ENCODE measurements at places on chromosomes 3 and 15. TPM values are rescaled to one million over a fixed set of nuclear protein-coding genes. Genes with fewer than 3 reads are reported as not detected.

DNA sequence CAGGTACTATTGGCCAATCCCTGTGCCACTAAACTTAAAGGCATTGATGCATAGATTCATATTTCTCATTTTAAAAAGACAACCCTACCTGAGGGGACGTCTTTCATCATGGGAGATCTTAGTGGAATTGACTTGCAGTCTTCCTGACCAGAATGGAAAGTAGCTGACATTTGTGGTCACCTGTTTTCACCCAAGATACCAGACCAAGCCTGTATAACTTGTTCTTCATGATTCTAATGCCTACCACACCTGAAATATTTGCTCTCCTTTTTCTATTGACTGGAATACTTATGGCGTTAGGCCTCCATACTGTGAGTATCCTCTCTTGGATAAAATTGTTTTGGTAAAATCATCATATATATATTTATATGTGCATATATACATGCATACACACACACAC lies 54.7 kb upstream of the XCR1 start:
- no peak for DNase-seq

DNA sequence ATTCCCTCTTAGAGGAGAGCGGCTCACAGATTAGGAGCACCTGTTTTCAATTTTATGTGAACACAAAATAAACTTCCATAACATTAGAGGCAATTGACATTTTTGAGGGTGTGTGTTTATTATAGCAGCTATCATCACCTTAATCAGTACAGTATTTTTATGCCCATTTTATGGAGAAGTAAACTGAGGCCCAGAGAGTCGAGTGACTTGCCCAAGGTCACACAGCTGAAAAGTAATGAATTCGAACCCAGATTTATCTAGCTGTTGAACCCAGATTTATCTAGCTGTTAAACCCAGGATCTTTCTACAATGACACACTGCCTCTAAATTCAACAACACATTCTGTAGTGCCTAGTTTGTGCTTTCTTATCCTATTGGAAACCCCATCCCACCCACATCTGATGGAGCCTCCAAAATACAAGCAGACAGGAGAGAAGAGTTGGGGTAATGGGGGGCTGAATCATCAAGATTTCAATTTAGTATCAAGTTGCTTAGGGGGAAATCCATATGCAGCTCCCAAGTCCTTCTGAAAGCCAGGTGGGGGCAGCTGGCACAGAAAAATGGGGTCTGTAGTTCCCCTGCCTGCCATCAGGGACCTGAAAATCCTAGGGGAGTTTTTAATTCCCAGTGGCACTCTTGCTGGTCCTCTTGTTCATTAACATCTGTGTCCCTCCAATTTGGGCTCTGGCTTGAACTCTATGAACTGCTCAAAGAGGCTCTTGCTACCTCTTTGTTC lies 50.4 kb upstream of the TRA2B start:
- DNase-seq, result no peak

DNA sequence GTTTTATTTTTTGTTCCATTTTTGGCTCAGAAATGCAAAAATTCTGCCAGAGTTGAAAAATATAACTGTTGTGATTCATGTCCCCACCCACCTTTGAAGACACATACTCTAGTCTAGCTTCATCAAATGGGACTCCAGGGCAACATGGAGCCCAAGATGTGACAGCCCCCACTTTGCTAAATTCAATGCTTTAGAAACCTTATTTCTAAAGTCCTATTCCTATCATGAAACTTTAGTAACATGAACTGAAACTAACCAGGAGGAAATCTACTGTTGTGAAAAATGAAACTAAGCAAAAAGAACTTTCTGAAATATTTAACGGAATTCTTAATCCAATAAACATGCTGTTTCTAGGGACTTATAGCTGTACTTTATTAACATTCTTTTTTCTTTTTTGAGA lies 20.3 kb downstream of the UBP1 start:
- DNase-seq, result no peak

DNA sequence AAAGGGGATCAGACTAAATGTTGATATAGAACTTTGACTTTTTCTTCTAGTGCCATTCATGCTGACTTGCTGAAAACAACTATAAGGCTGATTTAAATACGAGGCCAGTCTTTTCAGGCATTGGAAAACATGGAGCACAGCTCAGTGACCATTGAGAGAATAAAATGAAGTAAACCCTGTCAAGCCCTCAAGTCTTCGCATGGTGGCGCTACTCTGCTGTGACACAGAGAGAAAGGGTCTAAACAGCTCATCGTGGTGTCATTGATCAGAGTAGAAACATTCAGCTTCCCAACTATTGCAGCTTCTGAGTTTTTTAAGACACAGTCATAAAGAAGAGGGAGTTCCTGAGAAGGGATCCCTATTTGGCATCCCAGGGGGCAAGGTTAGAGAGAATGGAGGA lies 716.2 kb downstream of the DIPK2A start:
- DNase-seq, result no peak

GRCh38 chr15:31387479-31388118 lies 61.0 kb downstream of the KLF13 start:
- DNase-seq, result no peak

GRCh38 chr3:14583548-14584091 lies 43.5 kb upstream of the GRIP2 start:
- no peak for DNase-seq

Gene IL5RA
- 1.5 TPM for total RNA-seq

GRCh38 chr3:196458063-196458462 lies 25.8 kb upstream of the UBXN7 start:
- DNase-seq, result no peak

DNA sequence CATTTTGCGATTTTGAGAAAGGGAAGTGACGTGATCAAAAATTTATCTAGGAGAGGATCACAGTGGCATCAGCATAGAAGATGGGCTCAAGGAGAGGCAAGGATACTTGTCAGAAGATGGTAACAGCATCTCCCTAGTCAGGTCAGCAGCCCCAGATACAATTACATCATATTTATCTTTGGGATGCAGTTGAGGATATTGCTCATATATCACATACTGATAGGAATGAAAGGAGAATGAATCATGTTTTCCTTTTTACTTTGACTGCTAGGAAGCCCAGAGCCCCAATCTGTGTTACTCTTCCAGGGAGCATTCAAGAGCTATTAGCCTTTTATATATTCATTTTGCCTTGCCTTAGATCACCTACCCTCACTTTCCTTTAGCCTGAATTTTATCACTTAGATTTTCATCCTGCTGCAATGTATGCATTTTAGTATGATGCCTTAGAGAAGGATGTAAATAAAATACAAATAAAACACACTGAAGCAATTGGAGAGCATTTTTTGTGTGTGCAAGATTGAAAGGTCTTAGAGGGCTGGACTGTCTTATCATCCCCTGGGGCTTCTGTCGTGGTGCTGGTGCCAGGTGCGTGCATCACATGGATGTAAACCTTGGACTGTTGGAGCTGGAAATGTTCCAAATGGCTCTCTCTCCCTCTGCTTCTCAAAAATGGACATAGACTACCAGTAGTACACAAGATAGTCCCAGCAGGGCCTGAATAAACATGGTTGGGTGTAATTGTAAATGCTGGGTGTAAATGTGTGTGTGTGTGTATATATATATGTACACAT lies 40.3 kb downstream of the CORO2B start:
- no peak for DNase-seq

DNA sequence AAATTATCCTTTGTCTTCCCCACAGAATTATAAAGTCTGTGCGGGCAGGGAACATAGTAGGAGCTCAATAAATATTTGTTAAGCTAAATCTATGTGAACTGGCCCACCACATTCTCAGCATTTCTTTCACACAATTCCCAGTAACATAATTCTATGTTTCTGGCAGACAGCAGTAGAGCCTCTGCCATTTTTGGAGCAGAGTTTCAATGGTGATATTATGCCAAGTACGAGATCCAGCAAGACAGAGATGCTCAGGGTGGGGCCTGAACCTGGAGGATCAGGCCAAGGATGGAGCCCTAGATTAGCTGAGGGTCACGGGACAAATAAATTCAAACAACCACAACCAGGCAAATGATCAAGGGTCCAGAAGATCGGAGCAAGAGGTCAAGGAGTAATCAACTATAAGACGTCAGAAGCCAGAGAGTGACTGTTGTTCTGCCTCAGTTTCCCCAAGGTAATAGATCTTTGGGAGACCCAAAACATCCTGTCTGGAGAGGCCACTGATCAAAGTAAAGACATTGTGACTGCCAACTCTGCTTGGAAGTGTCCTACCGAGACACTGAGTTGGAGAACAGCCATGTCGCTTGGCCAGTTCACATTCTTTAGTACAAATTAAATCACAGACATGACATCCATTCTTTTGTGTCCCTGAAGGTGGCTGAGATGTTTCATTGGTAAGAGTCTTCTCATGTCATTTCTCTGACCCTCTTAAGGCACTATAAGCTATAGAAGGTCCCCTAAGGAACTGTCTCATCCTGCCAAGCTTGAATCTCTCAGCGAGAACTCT lies 15.4 kb downstream of the SRGAP3 start:
- no peak for DNase-seq

Gene MEIS2
- total RNA-seq, result 33.5 TPM

Gene IL16
- 3.3 TPM for total RNA-seq

- no peak for DNase-seq
Measured at GRCh38 chr3:135243616-135244015, 448.6 kb downstream of the EPHB1 start.

- DNase-seq, result no peak
Measured at GRCh38 chr3:8599146-8599545, 45.5 kb downstream of the SSUH2 start.

- no peak for DNase-seq
Measured at GRCh38 chr3:167919590-167919989, 176.1 kb downstream of the GOLIM4 start.

Gene ADAMTS17
- 2.7 TPM for total RNA-seq

GRCh38 chr3:62122819-62123218 lies 250.5 kb downstream of the FEZF2 start:
- DNase-seq, result no peak

DNA sequence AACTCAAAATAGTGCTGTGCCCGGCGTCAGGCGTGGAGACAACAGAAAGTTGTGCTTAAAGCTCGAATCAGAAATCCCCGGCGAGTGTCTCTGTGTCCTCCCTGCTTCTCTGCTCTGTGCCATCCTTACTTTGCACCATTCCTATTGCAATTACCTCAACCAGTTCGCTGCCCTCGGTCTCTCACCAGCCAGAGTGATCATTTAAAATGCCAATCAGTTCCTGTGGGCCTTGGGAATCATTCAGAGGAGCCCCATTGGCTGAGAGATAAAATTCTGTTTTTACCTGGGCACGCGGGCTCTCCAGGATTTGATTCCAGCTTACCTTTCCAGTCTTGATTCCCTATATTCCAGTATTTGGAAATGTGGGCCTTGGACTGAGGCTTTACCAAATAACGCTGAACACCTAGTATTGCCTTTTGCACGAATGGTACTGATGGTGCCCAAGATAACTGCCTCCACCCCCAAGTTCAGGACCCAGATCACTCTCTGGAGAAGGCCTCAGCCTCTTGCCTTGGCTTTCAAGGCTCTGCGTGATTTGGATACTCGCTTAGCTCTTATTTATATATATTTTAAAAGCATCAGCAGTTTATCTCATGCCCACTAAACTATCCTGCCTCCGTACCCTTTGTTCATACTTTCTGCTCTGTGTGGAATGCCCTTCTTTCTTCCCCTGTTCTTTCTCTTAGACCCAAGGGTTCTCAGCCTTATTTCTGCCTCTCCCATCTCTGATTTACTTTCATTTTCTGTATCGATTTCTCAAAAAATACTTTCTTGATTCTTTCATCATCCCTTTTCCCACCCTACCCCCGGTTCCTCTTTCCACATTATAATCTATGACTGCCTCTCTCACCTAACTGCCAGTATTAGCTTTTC lies 863 bp downstream of the PSMA4 start:
- no peak for DNase-seq

DNA sequence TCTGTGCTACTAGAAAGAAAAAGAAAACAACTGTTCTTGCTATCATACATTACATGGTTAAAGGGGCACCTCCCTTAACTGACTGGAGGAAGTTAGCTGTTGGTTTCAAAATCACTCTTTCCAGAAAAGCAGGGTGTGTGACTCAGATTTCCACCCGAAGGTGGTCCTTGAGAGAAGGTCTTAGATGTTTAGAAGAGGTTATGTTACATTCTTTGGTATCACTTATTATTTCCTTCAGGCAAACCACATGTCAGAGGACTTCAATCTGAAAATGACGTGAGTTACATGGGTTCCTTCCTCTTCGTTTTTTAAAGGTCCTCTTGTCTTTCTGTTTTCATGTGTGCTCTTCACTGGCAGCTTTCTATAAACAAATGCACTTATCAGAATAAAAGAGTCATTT lies 307.9 kb upstream of the CBLB start:
- DNase-seq, result no peak

DNA sequence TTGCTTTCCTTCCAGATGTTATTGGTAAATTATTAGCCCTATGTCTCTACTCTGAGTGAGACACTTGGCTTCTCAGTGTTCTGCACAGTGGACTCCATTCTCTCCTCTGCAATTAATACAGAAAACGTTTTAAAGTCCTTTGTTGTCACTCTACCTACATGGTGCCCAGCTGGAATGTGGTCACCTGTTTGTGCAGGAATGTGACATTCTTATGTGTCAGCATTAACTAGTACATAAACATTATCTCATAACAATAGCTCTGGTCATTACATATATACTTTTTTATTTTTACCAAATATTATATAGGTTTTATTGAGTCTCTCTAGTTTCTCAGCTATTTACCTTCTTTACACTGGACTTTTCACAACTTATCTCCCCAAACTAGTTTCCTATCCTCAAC lies 147.0 kb upstream of the KCNMB2 start:
- no peak for DNase-seq

Gene KLHDC8B
- total RNA-seq, result 54.6 TPM

Gene FAM43A
- total RNA-seq, result 18.9 TPM

Gene MCF2L2
- total RNA-seq, result 0.40 TPM

DNA sequence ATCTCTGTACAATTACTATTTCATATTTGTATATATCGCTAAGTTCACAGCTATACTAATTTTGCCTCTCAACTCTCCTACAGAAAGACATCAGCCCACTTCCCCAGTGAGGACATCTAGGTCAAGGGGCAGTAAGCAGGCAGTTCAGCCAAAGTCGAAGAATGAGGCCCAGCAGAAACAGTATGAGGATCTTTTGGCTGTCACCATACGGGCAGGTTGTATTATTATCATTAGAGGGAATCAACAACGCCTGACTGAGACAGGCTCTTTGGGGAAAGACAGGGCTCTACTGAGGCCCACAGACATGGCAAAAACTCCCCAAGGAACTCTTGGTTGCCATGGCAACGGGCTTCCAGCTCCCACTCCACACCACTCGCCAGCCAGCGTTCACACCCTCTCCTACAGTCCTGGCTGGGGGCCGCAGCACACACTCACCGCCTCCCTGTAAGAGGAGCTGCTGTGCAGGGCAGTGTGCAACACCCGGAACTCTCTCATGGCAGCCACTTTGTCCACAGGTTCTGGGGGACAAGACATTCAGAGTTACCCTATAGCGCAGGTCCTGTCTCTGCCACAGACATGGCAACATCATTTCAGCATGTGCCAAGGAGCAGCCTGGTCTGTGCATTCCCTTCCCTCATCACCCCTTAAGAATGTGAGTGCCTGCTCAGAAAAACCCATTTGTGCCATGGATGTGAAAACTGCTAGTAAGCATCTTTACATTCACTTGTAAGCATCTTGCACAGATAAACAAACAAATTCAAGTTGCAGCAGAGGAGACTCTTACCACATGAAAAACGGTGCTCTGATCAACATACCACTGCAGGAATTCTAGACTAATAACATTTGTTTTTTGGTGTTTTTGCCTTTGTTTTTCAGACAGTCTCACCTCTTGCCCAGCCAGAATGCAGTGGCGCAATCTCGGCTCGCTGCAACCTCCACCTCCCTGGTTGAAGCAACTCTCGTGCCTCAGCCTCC lies 8.8 kb downstream of the UBL7 start:
- no peak for DNase-seq
